Activated naive CD4-positive, alpha-beta T cell (primary cell): ENCODE measurements at places on chromosomes 12 and 14.

- no peak for DNase-seq
Measured at GRCh38 chr14:59454139-59454538, 11.0 kb downstream of the GPR135 start.

GRCh38 chr14:69342928-69343525 lies 55.1 kb downstream of the ERH start:
- DNase-seq = no peak

DNA sequence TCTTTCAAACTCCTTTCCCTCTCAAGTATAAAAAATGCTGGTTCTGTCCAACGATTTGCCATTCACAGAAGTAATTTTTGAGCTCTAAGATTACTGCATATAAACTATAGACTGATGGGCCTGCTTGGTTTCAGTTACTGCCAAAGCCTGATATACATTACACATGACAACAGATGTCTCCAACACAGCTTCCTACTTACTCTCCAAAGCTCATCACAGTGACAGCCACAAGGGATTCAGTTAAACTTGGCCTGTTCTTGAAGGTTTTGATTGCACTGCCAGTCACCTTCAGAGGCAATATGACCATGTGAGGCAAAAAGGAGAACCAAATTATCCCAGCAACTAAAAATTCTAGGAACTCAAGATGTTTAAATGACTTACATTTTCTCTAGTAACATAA lies 30.1 kb downstream of the STXBP6 start:
- no peak for DNase-seq

- no peak for DNase-seq
Measured at GRCh38 chr12:29216797-29217575, 67.9 kb downstream of the FAR2 start.

DNA sequence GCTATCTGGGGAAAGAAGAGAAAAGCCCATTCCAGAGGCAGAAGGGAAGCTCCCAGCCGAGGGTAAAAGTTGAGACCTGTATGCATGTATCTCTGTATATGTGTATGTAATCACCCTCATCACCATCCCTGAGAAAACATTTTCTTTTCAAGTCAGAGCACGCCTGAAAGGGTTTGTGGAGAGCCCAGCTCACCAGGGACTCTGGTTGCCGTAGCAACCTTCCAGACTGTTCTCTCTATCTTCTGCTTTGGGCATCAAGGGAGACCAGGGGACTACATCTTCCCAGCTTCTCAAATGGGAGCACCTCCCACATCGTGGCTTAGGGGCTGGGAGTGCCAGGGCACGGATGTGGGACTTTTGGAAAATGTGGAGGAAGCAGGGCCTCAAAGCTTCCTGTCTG lies 93.5 kb downstream of the GALNT8 start:
- no peak for DNase-seq

- no peak for DNase-seq
Measured at GRCh38 chr12:12156116-12156515, 85.4 kb downstream of the BCL2L14 start.

DNA sequence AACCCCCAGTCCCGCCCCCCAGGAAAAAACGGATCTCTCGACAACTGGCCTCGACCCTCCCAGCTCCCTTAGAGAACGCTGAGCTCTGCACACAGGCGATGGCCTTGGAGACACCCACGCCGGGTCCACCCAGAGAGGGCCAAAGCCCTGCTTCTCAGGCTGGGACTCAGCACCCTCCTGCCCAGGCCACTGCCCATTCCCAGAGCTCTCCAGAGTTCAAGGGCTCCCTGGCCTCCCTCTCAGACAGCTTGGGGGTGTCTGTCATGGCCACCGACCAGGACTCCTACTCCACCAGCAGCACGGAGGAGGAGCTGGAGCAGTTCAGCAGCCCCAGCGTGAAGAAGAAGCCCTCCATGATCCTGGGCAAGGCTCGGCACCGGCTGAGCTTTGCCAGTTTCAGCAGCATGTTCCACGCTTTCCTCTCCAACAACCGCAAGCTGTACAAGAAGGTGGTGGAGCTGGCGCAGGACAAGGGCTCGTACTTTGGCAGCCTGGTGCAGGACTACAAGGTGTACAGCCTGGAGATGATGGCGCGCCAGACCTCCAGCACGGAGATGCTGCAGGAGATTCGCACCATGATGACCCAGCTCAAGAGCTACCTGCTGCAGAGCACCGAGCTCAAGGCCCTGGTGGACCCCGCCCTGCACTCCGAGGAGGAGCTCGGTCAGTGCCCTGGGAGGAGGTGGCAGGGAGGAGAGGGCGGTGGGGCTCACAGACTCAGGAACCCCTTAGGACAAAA lies 95.8 kb downstream of the LGMN start:
- no peak for DNase-seq

- no peak for DNase-seq
Measured at GRCh38 chr12:108507971-108508642, 7.0 kb upstream of the FICD start.

DNA sequence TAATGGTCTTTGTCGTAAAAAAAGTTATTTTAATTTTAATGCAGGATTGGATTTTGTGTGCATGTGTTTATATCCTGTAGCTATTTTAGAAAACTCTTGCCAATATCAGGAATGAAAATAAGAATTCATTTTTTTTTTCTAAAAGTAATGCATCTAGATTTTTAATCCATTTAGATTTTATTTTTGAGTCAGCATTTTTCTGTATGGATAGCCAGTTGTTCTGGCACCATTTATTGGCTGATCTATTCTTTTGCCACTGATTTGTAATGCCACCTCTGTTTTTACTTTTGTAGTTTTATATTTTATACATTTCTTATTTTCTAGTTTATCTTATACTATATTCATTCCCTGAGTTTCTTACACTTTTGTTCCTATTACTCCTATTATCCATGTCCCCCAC lies 343.0 kb downstream of the FOXG1 start:
- DNase-seq = no peak
